ENCODE measurements at places on chromosomes 12 and 14.
A peak's percentile ranks its signal among the peaks of the same experiment; 100 is the strongest.

GRCh38 chr14:29236401-29236800, 469.8 kb downstream of the FOXG1 start:
- DNase-seq = no peak

DNA sequence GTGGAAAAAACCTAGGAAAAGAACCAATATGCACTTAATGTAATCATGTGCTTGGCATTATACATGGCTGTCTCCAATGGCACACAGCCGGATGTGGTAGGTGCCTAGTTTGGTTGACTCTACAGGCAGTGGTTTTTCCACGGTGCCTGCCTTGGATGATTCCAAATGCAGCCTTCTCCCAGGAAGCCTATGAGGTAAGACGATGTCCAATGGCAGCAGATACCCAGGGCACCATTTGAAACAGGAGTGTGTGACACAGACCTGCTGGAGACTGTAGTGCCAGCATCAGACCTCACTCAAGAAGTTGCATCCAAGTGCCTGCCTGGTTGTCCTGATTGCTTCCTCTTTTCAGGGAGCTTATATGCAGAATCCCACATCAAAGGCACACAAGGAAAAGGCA, 88.0 kb upstream of the VASH1 start:
- DNase-seq = no peak

GRCh38 chr14:99630202-99630601, 14.7 kb upstream of the HHIPL1 start:
- no peak for DNase-seq

GRCh38 chr14:34983148-34983760, 462 bp downstream of the SRP54 start:
- no peak for DNase-seq

DNA sequence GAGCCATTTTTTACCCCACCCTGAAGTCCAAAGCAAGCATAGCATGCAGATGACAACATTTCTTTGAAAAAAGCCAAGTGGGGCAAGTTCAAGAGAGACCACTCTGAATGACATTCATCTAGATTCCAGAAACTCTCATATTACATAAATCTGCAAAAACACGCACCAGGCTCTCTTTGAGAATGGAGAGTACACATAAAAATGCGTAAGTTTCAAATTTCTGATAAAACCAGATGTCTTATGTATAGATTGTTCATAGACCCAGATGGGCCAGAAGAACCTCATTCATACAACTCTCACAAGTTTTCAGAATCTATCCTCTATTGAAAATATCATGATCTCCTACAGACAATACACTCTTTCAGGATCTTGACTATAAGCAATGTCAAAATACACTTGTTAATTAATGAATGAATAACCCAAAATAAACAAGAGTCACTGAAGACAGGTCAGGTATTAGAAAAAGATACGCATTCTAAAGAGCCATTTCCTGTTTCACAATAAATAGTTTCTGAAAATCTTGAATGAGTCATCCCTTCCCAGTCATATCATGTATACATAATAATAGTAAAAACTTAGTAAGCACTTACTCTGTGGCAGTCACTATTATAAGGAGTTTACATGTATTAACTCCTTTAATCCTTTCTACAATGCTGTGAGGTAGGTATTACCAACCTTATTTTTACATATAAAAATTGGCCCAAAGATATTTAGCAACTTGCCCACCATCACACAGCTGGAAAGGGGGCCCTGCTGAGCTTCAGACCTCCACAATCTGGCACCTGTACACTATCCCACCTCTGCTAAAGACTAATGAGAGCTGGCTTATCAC, 72.0 kb downstream of the PPP2R5E start:
- peak; percentile 38 for DNase-seq

DNA sequence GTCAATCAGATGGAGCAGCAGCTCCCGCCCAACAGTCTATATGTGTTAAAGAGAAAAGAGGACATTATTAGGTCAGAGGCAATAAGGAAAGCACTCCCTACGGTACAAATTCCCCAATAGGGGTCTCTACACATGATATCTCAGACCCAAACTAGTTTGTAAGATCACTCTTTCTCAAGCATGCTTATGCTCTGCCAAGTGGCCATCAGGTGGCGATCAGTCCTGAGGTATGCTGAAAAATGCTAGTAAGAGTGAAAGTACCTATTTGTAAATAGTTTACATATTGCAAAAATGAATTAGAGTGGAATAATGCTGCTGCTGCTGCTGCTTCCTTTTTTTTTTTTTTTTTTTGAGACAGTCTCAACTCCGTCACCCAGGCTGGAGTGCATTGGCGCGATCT, 61.0 kb downstream of the CPM start:
- no peak for DNase-seq

DNA sequence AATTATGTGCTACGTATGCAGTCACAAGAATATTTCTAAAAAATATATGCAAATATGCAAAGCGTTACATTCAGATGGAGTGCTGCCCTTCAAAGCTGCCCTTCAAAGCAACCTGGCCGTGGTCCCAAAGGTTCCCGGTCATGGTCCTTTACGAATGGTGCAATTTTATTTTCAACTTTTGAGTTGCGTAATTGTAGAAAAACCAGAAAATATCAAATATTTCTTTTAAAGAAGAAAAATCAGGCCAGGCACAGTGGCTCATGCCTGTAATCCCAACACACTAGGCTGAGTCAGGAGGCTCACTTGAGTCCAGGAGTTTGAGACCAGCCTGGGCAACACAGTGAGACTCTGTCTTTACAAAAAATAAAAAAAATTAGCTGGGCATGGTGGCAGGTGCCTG, 21.4 kb downstream of the CLSTN3 start:
- DNase-seq = no peak

DNA sequence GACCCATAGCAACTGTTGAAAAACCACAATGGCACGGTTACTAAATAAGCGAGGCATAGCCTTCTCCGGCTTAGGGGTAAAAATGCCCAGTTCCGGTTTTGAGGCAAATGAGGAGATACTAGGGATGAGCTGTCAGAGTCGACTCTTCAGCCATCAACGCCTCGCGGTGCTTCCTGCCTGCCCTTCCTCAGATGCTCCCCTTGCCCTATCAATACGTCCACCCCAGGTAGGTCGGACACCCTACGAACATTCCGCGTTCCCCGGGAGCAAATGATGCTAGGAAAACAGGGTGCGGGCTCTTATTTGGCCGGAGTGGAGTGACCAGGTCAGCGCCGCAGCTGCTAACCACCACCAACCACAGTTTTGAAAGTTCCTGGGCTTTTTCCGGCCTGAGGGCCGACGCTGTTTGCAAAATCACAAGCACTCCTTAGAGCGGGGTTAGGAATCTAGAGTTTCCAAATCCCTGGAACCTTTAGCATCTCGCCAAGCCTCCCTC, 1.2 kb downstream of the SRSF9 start:
- peak; percentile 52 for DNase-seq

DNA sequence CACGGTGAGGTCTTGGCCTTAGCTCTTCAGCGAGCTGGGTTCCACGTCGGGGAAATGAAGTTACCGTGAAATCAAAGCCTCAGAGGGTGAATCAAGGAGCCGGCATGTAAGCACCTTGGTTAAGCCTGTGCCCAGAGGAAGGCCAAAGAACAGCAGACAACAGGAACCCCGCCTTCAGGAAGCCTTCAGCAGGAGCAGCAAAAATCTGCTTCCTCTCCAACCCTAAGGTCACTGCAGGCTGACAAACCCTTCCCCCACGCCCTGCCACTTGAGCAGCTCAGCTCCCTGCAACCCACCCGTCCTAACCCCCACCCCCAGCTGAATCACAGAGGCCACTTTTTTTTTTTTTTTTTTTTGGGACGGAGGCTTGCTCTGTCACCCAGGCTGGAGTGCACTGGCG, 72.9 kb upstream of the LTA4H start:
- DNase-seq = no peak

DNA sequence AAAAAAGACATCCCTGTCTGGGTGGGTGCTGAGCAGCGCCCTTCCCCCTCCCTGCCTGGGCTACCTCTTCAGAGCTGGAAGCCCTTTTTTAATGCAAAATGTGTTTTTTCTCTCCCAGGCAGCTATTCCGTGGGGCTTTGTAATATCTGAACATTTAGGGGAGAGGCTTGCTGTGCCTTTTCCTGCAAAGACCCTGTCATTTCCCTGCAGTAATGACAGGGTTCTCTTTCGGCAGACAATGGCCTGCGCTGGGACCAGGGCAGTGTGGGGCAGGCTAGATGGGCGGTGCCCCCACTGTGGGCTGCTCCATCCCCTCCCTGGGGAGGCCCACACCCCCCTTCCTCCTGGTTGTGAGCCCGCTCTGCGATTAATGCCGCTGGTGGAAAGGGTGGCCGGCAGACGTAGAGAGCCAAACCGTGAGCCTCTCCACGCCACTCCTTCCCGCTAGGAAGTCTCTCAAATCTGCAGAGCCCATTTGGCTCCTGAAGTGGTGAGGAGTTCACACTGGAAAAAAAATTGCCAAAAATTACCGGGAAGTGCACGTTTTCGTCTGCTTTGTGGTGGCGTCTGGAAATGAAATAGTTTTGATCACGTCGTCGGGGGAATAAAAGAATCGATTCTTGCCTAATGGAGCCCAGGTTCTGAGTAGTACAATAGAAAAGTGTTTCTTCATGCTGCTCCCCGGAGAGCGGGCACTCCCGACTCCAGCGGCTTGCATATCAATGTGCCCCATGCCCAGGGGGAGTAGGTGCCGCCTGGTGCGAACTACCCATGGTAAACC, 31.5 kb downstream of the KIF26A start:
- DNase-seq = no peak

- DNase-seq = no peak
These were observed 96.1 kb downstream of the DAD1 start for GRCh38 chr14:22492622-22493542.

GRCh38 chr14:65101631-65102440, 481 bp downstream of the MAX start:
- DNase-seq = peak; percentile 21

DNA sequence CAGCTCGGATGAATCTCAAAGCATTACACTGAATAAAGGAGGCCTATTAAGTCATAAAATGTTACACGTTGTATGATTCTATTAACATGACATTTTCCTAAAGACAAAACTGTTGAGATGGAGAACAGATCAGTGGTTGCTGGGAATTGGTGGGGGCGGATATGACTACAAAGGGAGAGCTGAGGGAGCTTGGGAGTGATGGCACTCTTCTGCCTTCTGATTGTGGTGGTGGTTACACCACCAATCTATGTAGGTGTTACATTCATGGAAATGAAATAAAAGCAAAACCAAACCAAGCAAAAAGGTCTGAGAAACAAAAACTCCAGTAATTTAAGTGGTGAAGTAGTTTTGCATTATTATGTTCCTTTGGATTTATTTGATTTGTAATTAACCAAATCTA, 16.4 kb upstream of the EVL start:
- no peak for DNase-seq

GRCh38 chr12:60394665-60395064, 798.8 kb downstream of the SLC16A7 start:
- no peak for DNase-seq

DNA sequence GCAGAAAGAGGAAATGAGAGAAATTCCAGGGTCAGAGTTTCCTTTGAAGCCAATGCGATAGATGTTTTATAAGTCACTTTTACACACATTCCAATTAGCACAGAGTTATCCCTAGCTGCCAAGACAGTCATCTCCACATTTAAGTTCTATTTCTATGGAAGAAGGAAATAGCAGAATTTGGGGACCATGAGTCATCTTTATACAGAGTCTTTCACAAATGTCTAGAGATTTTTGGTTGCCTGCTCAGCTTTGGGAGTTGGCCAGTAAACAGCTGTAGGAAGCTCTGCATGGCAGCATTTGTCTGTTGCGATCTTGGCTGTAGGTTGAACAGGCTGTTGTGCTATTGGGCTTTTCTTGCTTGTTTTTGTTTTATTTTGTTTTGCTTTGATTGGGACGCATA, 884.3 kb downstream of the GALC start:
- DNase-seq = no peak

- DNase-seq = no peak
These were observed 68.6 kb downstream of the MARK3 start for GRCh38 chr14:103453791-103454190.

DNA sequence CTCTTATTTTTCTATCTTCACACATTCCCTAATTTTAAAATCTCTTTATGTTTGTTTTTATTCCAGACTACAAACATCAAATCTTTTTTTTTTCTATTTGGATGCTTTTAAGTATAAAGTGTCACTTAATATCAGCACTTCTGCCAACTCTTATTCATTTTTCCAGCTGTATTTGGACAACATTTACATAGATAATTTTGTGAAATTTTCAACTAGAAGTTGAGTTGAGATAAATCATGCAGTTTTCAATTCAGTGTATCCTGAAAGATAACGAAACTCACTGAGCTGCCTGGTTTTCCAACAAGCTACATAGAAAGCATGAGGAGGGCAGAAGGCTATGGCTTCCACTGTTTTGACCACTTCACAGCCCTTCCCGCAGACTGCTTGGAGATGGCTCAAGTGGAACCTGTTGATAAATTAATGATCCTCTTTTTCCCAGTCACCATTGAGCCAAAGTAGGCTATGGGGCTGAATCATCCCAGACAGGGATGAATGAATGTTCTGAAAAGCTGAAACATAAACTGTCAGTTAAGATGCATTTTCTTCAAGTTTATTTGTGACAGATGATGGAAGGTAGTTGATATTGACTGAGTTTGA, 213.9 kb downstream of the RAD51B start:
- peak; percentile 67 for DNase-seq

DNA sequence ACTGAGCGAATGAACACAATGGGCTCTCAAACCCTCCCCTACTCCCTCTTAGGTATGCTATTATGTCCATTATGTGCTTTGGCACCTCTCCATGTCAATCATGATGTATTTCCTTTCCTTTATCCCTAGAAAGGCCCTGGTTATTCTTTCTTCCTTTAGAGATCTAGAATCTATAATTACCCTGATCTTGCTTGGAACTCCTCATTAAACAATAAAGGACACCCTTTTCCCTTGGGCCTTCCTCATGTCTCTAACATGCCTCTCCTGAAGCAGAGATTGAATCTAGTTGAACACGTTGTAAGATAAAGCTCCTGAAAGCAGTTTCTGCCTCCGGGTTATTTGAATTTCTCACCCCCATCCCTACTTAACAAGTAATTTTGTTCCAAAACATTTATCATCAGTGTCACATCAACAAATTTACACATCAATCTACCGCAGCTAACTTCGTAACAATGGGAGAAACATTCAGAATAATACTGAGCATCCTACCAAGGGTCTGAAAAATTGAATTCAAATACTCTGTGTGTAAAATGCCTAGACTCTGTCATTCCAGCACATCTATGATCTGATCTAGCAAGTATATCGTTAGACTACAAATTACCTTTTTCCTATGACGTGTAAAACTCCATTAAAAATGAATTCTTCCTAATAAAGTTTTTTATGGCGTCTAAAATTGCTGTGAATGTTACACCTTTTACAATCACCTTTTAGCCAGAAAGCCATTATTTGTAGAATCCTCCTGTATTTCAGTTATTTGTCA, 5.4 kb downstream of the USP44 start:
- no peak for DNase-seq
